Immature natural killer cell (primary cell): ENCODE measurements at places on chromosomes 6 and 20. TPM values are rescaled to one million over a fixed set of nuclear protein-coding genes. Genes with fewer than 3 reads are reported as not detected.

DNA sequence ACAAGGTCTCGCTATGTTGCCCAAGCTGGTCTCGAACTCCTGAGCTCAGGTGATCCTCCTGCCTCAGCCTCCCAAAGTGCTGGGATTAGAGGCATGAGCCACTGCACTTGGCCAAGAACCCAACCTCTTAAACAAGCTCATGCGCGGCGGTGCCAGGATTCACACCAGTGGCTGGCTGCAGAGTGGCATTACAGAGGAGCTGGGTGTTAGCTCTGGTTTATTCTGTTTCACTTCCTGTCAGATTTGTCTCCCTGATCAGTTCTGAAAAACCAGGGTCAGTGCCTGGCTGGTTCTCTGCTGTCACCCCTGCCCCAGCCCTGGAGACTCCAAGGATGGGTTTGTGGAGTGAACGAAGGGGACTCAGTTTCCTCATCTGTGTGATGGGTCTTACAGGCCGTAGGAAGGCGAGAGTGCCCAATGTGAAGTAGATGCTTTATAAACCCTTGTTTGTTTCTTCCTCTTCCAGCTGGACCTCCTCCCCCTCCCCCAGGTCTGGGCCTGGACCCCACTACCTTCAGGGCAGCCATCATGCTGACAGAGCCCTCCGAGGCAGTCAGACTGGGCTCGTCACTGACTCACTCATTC lies 63.4 kb downstream of the UBE2V1 start:
- peaks cover 37% of the 10 kb centered on the region for H3K4me1 ChIP-seq
- peaks cover 11% of the 10 kb centered on the region for H3K27me3 ChIP-seq

GRCh38 chr6:101146389-101146788 lies 247.1 kb upstream of the GRIK2 start:
- no peaks in the 10 kb centered on the region for H3K27me3 ChIP-seq
- no peaks in the 10 kb centered on the region for H3K36me3 ChIP-seq
- DNase-seq = no peak
- no peak overlapping the region for H3K4me3 ChIP-seq
- no peaks in the 10 kb centered on the region for H3K4me1 ChIP-seq

DNA sequence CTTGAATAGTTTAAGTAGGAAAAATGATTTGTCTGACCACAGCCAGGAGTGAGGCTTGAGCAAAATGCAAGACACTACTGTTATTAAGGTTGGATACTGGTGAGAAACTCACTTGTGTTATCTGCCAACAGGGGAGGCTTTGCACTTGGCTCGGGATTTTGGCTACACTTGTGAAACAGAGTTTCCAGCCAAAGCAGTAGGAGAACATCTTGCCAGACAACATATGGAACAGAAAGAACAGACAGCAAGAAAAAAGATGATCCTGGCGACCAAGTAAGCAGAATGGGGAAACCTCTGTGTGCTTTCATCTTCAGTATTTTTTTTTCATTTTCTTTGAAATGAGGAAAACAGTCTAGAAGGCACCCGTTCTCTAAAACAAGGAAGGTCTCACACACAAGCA lies 31.6 kb downstream of the TFAP2D start:
- H3K4me3 ChIP-seq = no peak overlapping the region
- no peaks in the 10 kb centered on the region for H3K36me3 ChIP-seq
- no peak overlapping the region for H3K27ac ChIP-seq

The DACT2 gene
- not detected for polyA plus RNA-seq

DNA sequence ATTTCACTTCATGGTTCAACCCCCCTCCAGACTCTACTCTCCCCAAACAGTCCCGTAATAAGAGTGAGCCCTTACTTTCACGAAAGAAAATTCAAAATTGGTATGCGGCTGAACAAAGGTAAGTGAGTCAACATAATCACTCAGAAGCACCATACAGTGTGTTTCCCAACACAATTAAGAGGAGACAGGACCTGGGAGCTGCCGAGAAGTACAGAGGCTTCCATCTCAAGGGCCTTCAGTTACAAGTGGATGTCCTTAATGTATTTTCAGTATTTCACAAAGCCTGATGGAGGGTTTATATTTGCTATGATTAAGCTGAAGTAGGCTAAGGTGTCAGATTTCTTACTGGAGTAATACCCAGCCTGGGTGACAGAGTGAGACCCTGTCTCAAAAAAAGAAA lies 51.1 kb downstream of the MYO6 start:
- H3K4me3 ChIP-seq = no peak overlapping the region
- no peaks in the 10 kb centered on the region for H3K4me1 ChIP-seq
- no peaks in the 10 kb centered on the region for H3K36me3 ChIP-seq
- H3K27ac ChIP-seq = no peak overlapping the region
- no peak for DNase-seq
